Neural crest cell (in vitro differentiated cells): ENCODE measurements at places on chromosomes 11 and 22.
A peak's percentile ranks its signal among the peaks of the same experiment; 100 is the strongest.

- DNase-seq = no peak
These were observed 16.5 kb downstream of the PPP2R1B start for GRCh38 chr11:111749646-111750045.

DNA sequence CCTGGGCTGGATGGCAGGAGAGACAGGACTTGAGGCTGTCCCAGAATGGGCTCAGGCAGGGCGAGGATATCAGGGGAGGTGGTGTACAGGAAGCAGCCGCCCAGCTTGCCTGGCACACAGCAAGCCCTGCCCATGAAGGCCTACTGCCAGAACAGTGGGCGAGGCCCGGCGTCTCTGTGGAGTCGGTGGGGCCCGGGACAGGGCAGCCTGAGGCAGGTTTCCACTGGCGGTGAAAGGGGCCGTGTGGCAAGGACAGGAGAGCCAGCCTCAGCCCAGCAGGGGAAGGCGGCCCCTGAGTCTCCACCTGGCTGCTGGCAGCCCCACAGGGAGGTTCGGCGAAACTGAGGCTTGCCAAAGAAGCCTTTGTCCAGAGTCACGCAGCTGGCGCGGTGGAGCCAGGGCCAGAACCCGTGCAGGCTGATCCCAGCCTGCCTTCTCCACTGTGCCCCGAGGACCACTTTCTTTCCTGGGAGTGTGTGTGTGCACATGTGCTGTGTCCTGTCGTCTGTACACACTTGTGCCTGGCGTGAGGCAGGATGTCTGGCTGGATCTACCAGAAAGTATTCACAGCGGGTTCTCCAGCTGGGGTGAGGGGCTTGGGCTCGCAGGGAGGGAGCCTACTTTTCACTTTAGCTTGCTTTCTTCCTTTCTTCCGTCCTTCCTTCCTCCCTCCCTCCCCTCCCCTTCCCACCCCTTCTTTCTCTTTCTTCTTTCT, 1.2 kb downstream of the TSPO start:
- DNase-seq = no peak

- no peak for DNase-seq
These were observed 1196.7 kb upstream of the TENM4 start for GRCh38 chr11:80637571-80637970.

GRCh38 chr22:43910178-43910695, 13.4 kb upstream of the PNPLA3 start:
- DNase-seq = no peak

DNA sequence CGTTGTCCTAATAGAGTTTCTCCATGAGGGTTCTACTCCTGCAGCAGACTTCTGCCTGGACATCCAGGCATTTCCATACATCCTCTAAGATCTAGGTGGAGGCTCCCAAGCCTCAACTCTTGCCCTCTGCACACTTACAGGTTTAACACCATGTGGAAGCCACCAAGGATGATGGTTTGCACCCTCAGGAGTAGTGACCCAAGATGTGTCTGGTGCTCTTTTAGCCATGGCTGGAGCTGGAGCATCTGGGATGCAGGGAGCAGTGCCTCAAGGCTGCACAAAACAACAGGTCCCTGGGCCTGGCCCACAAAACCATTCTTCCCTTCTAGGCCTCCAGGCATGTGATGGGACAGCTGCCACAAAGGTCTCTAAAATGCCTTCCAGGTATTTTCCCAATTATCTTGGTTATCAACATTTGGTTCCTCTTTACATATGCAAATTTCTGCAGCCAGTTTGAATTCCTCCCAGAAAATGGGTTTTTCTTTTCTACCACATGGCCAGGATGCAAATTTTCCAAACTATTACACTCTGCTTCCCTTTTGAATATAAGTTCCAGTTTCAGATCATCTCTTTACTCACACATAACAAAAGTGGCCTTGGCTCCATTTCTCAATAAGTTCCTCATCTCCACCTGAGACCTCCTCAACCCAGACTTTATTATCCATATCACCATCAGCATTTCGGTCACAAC, 69.5 kb upstream of the GNAZ start:
- no peak for DNase-seq

DNA sequence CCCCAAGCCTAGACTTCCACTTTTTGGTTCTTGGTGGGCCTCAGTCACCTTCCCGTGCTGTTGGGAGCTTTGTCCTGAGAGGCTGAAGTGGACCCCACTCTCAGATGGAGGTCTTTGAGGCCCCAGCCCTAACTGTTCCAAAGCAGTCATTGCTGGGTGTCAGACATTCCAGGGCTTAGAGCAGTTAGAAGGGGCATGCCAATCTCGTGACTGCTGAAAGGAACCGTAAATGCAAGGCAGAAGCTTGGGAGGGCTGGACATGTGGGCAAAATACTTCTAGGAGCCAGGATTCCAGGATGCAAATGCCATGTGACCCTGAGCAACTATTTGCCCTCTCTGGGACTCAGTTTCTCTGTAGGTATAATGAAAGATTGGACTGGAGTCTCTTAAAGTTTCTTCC, 118.8 kb upstream of the CRYBB3 start:
- DNase-seq = no peak

DNA sequence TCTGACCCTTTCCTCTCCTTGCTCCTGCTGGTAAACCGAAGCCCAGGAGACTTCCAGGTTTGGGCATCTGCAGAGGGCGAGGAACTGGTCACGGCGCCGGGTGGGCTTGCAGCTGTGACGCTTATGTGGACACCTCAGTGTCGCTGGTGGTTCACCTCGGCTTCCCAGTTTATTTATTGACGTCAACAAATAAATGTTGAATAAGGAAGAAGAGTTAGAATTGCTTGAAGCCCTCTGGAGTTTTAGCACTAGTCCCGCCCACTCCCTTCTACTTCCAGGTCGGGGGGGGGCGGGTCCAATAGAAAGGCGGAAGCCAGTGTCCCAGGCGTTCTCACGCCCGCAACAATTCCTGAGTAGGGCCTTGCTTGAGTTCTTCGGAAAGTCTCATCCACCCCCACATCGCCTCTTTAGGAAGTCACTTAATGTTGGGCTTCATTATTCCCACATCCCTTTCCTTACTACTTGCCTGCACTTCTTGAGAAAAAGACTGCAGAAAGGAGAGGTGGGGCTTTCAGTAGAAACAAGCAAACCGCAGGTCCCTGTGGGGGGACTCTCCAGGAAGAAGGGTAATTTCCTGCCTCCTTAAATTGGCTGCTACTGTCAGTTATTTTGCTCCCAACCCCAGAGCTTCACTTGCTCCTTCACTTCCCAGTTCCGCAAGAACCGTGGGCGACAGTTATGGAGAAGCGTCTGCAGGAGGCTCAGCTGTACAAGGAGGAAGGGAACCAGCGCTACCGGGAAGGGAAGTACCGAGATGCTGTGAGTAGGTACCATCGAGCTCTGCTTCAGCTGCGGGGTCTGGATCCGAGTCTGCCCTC, at the start of gene TTC9C:
Gene TTC9C (plus strand): TSS at position 316 of the 818 bp plus-strand sequence. CDS start 363 bp downstream, at position 679.
- peak; percentile 61 for DNase-seq

GRCh38 chr11:120457996-120458395, 53.6 kb upstream of the GRIK4 start:
- no peak for DNase-seq

GRCh38 chr11:94623120-94623735, 56.1 kb downstream of the PIWIL4 start:
- peak; percentile 59 for DNase-seq

GRCh38 chr11:68471360-68472340, 11.1 kb downstream of the PPP6R3 start:
- no peak for DNase-seq

- DNase-seq = no peak
These were observed 278.0 kb upstream of the PLET1 start for GRCh38 chr11:112538534-112539280.

GRCh38 chr22:25359601-25360261, 140.3 kb downstream of the CRYBB2 start:
- DNase-seq = no peak

- no peak for DNase-seq
These were observed 183.9 kb upstream of the SYN3 start for GRCh38 chr22:33242078-33242477.

DNA sequence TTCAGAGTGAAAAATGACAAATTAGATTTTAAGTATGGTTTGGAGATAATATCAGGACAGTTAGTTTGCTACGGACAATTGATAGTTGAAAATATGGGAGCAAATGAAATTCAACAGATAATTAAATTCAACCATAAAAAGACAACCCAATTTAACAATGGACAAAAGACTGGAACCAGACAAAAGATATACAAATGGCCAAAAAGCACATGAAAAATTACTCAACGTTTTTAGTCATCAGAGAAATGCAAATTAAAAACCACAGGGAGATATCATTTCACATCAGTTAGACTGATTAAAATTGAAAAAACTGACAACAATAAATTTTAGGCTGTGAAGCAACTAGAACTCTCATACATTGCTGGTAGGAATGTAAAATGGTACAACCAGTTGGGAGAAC, 27.2 kb downstream of the SIK2 start:
- no peak for DNase-seq

- no peak for DNase-seq
These were observed 84.4 kb upstream of the TRPC6 start for GRCh38 chr11:101668236-101668635.

GRCh38 chr11:78520230-78520629, 54.4 kb downstream of the NARS2 start:
- DNase-seq = no peak

- no peak for DNase-seq
These were observed 457.3 kb downstream of the TBC1D22A start for GRCh38 chr22:47219789-47220188.

- no peak for DNase-seq
These were observed 85.2 kb upstream of the ARHGAP32 start for GRCh38 chr11:129277198-129277843.

- DNase-seq = no peak
These were observed 27.2 kb downstream of the GVQW3 start for GRCh38 chr11:76408171-76408965.

DNA sequence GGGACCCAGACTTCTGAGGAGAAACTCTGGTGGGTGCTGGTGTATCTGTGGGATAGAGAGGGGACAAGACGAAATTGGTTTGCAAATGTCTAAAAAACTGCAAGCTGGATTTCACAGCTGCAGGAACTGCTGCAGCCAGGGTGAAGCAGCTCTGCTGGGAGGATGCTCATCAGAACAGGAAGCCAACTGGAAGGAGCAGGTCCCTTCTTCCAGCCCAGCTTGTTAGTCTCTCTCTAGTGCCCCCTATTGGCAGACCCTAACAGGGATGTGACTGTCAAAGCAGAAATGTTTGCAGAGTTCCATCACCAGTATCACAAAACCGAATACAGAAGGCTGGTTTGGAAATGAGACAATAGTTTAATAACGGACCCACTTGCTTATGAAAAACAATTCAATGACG, 74.8 kb upstream of the SLC22A12 start:
- no peak for DNase-seq

GRCh38 chr11:112649856-112650255, 311.4 kb upstream of the NCAM1 start:
- DNase-seq = no peak

DNA sequence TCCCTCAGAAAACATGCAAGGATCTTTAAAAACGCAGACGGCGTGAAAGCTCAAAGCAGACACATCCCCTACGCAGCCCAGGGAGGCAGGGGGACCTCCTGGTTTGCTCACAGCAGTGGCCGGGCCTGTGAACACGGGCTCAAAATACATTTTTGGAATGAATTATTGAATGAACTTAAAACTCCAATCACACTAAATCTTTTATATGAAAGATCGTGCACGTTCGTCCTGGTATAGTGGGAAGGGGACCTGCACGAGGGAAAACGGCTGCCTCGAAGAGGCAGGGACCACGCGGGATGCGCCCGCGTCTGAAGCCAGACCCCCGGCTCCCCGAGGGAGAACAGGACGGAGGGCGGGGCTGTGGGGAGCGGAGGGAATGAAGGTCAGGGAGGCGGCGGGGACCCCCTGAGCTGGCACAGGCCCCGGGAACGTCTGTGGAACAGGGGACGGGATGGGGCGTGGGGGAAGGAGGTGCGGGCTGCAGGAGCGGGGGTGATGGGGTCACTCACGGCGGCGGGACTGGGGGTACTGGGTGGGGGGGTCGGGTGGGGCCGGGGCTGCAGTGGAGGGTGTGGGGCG, 1.3 kb upstream of the PANX2 start:
- DNase-seq = no peak

GRCh38 chr11:37560346-37560745, 962.3 kb upstream of the RAG2 start:
- no peak for DNase-seq

DNA sequence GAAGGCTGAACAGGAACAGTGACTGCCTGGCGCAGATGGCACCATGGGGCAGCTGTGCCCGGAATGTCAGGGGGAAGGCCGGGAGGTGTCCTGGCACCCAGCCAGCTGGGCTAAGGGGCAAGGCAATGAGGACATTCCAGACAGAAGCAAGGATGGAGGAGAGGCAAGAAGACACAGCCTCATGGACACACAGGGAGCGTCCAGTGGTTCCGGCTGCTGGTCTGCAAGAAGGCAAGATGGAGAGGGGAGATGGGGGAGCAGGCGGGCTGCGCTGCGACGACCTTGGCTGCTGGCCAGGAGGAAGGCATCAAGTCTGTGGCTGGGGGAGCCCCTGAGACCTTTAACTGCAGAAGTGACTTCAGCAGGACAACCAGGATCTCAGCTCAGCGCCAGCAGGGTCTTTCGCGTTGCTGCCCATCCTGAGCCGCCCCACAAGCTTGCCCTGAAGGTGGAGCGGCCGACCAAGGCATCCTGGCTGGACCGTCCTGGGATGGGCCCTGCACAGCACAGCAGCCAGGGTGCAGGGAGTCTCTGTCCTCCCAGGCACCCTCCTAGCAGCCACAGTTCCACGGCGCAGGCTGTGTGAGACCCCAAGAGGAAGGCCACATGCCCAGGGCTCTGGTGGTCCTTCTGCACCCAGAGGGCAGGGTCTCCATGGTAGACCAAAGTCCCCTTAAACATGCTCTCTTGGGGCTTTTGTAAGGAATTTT, 531.7 kb downstream of the BRD1 start:
- no peak for DNase-seq

- no peak for DNase-seq
These were observed 57.8 kb upstream of the ARHGAP32 start for GRCh38 chr11:129249923-129250322.

- no peak for DNase-seq
These were observed 1.9 kb downstream of the FAM181B start for GRCh38 chr11:82731691-82732277.

DNA sequence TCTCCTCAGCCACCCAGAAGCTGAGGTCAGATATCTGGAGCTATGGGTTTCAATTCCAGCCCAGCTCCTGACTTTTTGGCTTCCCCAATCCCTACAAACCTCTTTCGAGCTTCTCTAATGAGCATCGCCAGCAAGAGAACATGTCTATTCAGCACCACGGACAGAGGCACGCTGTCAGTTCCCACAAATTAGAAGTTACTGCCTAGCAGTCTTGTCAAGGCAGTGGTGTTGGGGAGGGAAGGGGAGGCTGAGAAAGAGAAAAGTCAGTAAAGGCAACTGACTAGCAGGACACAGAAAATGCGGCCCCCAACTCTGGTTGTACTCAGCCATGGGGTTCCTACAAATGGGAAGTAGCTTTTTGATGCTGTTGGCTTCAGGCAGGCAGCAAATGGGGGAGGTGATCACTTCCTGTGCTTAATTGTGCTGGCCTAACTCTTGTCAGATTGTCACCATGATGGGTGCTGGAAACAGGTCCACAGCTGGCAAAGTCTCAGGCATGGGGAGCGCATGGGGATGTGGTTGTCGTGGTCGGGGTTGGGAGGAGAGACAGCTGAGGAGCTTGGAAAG, 205.9 kb downstream of the ST3GAL4 start:
- peak; percentile 77 for DNase-seq

GRCh38 chr11:2687782-2688191, 12.0 kb downstream of the KCNQ1OT1 start:
- no peak for DNase-seq
